Activated CD4-positive, alpha-beta T cell treated with anti-CD3 and anti-CD28 coated beads, Interleukin-2, amount 50 U/mL, for 1 hour (primary cell): ENCODE measurements at places on chromosomes 4 and X.

GRCh38 chr4:14841801-14842768 is 160.2 kb upstream of the CPEB2 start:
- DNase-seq: no peak

DNA sequence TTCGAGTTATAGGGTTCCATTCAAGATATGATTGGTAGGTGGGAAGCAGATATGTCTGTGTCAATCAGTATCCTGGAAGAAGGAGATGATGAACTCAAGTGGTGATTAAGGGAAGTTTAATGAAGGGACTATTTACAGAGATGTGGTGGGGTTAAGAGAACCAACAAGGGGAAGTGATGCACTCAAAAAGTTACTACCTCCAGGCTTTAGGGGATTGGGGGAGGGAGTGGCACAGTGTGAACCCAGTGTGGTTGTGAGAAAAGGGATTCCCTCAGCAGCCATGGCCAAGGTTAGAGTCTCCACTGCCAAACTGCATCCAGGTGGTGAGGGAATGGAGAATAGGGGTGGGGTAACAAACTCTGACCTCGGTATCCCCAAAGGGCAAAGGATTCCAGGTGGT is 27.9 kb downstream of the PKD2 start:
- DNase-seq: no peak

DNA sequence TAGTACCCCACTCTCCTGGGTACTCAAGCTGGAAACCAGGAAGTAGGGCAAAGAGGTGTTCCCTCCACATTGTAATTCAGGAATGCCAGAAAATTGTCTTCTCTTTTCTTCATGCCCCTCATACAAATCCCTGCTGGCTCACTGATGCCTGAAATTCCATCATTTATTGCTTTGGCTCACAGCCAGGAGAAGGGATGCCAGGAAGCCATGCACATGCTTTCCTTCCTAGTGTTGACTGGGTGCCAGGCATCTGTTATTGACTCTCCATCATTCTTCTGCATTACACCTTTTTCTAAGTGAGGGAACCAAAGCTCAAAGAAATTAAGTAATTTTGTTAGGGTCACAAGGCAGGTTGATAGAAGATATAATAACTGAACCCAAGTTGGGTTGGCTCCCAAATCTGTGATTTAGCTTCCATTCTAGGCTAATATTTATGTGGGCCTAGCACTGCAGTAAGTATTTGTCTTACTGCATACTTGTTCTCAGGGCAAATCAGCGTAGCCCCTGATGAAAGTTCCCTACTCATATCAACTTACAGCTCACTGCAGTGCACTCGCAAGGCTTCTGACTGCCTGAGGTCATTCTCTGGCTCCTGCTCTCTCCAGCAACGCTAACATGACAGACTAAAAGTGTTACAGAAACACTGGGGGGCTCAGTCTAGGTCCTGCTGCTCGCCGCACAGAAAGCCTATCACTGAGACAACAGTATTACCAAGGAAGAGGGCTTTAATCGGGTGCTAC is 89.0 kb downstream of the TRAPPC11 start:
- no peak for DNase-seq

DNA sequence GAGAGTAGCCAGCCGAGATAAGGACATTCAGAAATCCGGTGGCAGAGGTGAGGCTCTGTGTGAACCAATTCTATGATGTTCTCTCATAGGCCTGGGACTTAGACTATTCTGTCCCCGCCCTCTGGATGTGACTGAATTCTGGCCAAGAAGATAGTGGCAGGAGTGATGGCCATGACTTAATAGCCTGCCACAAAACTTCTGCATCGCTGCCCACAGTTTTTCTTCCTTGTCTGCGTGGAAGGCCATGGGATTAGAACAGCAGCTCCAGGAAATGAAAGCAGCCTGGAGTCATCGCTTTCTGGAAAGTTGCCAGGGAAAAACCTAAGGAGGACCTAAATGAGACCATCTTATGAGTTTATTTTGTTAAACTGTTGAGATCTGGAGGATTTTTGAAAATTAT is 134.7 kb downstream of the F11 start:
- DNase-seq: no peak

DNA sequence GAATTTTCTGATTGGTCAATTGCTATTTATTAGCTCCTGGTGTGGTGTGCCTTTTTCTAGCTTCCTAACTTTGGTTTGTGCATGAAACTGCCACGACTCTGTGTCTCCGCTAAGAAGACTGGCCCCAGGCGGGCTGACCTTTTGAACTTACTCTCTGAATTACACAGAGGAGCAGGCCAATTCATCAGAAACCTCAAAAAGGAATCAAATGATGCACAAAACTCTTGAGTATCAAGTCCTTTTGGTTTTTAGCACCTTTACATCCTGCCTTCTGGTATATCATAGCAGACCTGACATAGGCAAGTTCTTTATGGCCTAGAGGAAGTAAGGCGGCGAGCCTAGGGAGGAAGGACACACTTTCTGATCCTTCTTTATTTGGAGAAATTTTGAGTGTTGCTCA is 17.6 kb downstream of the TKTL1 start:
- no peak for DNase-seq

DNA sequence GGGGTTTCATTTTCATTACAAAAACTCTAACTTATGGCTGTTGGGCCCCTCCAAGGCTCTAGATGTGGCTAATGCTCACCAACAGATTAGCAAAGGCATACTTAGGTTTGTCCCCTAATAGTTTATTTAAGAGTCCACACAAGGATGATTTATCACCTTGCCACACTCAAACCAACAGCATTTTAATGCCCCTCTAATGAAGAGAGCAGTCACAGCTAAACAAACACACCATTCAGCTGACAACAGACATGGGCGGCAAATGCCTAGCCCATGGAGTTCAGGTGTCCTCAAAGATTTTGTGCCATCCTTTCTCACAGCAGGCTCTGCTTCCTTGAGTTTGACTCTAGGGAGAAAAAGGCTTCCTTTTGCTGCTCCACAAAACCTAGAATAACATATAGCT is 61.8 kb upstream of the CITED1 start:
- DNase-seq: no peak

- DNase-seq: no peak
Observed at GRCh38 chrX:23228950-23229448, 105.7 kb upstream of the PTCHD1 start.

DNA sequence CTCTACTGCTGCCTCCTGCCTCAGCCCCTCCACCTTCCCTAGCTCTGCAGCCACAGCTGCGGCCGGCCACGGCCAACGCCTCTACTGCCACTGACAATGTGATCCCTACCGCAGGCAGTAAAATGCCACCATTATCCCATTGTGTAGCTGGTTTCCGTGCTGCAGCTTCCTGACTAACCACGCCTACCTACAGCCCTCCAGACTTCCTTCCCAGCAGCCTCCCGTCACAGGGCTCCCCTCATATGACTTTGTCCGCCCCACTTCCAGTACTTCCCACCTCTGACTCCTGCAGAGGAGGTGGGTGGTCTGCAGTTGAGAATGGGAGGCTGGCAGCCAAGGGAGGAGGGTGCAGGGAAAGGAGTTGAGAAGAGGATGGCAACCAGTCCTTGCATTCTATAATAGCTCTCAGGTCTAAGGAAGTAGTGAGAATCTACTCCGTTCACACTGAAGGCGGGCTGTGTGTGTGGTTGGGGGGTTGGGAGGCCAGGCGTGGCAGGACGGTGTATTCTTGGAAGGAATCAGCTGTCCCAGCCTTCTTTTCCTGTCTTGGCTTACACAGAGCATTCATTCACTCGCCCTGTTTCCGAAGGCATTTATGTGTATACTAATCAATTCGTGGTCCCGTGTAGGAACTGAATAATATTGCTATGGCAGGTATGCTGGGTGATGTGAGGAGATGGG is 33.1 kb upstream of the USP51 start:
- DNase-seq: no peak

DNA sequence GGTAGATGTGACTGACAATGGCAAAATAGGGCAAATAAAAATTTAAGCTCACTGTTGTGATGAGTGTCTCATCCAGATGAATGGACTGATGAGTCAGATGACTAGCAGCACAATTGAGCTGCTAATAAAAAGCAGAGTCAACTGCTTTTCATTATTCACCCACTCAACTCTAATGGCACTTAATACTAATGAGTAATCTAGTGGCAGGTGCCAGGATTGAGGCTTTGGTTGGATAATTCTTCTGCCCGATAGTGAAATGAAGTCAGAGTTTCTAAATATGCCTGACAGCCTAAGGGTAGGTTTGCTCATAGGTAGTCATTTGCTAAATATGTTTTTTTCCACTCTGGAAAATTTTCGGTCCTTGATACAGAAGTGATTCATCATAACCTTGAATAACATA is 10.4 kb downstream of the OGT start:
- DNase-seq: no peak

DNA sequence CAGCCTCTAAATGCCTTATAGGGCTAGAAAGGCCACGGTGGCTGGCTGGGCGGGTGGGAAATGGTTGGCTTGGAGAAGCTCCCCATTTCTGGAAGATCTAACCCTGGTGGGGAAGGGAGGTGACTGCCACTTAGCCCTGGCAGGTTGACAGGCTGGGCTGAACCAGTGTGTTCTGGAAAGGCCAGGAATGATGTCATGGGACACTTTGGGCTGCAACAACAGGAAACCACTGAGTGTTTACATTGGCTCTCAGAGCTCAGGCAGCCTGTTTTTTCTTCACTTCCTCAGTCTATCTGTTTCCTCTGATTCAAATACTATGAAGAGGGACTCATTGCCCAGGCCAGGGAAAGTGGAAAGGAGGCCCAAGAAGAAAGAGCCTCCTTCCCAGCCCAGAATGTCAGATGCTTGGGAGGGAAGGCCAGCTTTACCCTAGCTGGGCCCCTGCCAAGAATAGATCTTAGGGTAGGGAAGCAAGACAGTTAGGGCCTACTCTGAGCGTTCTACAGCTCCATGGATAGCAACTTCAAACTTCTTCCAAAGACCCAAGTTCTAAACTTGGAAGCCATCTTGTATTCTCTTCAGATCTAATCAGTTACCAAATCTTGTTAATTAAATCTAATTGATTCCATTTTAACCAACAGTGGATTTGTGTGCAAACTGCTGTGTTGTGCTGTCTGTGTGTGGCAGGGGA is 65.8 kb upstream of the MSN start:
- DNase-seq: peak; percentile 37

GRCh38 chr4:122577189-122577553 is 43.7 kb downstream of the IL21 start:
- DNase-seq: no peak

- no peak for DNase-seq
Observed at GRCh38 chr4:135166661-135167060, 965.1 kb upstream of the PABPC4L start.

GRCh38 chr4:173521467-173522159 is 8.4 kb downstream of the HAND2 start:
- DNase-seq: no peak

GRCh38 chr4:98672583-98673287 is 14.3 kb upstream of the TSPAN5 start:
- no peak for DNase-seq

DNA sequence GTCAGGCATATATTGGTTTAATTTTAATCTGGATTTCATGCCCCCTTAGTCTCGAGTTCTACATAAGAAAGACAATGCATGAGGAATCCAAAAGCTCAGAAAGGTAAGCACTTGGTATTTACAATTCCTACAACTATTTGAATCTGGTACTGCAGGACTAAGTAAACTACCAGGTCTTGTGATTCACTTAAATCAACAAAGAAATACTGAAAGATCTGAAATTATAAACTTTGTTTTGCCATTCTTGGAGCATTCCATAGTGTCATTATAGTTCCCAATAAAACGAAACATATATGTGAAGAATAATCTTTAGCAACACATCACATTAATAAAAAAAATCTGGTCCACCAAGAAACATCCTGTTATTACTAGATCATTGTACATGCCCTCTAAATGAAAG is 482.3 kb downstream of the ANKRD50 start:
- no peak for DNase-seq
